ENCODE measurements at places on chromosomes 11 and 22.

DNA sequence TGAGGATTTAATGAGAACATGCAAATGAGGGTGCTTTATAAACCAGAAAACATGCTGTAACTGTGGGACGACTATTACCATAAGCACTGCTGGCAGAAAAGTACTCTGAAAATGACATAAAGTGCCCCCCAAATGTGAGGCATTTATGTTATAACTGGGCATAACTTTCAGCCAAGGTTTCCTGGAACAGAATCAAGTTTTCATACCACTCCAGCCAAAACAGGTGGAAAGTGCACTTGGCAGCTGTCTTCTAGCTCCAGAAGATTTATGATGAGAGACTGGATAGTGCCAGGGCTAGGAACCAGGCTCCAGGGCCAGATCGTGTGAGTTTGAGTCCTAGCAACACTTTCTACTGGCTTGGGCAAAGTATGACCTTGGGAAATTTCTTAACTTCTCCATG, 339.2 kb downstream of the TENM4 start:
- DNase-seq, result no peak

GRCh38 chr22:36606114-36606513, 77.1 kb upstream of the EIF3D start:
- no peak for DNase-seq

DNA sequence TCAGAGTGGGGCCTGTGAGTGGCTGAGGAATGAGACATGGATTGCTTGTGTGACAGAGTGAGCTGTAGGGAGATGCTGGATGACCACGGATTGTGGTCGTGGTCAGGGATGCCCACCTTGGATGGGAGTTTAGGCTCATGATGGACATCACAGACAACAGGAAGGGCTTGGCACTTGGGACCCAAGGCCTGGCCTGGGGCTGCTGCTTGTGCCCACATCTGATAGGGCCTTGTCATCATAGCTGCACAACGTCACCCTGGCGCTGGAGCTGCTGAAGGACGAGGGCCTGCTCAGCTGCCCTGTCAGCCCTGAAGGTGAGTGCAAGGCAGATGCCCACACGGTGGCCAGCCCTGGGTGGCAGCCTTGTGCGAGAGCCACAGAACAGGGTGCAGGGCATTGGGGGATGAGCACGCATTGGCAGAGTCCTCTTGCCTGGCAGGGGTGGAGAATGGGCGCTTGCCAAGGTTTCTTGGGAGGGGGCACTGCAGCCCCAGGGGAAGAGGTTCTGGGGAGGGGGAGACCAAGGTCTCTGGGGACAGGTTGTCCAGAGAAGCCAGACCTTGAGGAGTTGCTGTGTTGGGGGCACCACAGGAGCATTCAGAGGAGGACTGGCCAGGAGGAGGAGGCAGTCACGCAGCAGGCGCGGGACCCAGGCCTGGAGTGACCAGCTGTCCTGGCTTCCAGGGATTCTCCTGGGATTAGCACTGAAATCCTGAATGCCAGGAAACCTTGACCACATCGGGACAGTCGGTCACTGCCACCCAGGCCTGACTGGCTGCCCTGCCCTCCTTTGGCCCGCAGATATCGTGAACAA, 25.0 kb downstream of the PARVG start:
- no peak for DNase-seq

- no peak for DNase-seq
Measured at GRCh38 chr11:69058511-69059270, 10.0 kb downstream of the TPCN2 start.

GRCh38 chr22:30996462-30996861, 27.4 kb downstream of the TUG1 start:
- no peak for DNase-seq

DNA sequence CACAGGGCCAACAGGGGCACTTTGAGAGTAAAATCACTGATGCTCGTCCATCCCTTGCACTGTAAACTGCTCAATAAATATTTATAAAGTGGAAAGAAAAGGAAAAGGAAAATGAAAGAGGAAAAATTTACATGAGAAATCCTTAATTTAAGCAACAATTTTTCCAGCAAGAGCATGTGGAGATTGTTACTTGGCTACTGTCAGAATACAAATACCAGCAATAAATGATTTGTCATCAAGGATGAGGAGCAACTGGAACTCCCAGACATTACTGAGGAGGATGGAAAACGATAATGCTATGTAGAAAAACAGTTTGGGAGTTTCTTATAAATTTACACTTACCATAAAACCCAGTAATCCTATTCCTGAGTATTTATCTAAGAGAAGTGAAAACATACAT, 123.0 kb downstream of the SGSM3 start:
- DNase-seq, result no peak

DNA sequence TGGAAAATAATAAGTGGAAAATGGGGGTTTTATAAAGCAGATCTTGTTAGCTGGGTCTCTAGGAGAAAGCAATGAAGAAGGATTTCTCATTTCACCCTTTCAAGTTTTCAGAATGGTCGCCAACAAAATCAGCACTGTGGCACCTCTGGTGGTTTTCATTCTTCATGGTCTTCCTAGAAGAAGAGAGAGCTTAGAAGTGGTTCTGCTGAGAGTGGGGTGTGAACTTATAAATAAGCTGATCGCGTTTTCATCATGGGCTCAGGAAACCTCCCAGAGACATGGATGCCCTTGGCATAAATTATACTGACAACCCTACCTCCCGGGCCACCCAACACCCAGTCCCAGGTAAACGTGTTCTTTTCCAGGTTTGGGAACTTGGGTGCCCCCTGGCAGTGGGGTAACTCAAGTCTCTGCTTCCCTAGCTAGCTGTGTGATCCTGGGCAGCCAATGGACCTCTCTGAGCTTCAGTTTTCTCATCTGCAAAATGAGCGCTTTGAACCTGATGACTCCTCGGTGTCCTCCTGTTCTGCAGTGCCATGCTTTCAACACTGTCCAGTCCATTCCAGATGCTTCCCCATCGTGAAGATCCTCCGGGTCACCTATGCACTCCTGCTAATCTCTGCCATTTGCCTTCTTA, 72.6 kb upstream of the GRAMD1B start:
- no peak for DNase-seq

DNA sequence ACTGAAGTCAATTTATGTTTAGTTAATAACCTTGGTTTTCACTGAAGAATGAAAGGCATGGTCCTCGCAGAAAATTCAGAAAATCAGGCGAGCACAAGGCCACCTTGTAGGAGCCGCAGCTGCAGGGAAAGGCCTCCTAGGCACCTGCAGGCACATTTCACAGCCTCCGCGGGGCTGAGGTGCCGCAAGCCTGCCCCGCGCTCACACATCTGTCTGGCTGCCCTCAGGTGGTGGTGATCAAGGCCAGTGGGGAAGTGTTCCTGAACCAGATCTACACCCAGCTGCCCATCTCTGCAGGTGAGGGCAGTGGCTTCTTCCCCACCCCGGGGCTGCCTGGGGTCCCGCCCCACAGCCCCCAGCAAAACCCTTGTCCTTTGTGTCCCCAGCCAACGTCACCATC, 10.5 kb downstream of the MUC5AC start:
- DNase-seq, result no peak

DNA sequence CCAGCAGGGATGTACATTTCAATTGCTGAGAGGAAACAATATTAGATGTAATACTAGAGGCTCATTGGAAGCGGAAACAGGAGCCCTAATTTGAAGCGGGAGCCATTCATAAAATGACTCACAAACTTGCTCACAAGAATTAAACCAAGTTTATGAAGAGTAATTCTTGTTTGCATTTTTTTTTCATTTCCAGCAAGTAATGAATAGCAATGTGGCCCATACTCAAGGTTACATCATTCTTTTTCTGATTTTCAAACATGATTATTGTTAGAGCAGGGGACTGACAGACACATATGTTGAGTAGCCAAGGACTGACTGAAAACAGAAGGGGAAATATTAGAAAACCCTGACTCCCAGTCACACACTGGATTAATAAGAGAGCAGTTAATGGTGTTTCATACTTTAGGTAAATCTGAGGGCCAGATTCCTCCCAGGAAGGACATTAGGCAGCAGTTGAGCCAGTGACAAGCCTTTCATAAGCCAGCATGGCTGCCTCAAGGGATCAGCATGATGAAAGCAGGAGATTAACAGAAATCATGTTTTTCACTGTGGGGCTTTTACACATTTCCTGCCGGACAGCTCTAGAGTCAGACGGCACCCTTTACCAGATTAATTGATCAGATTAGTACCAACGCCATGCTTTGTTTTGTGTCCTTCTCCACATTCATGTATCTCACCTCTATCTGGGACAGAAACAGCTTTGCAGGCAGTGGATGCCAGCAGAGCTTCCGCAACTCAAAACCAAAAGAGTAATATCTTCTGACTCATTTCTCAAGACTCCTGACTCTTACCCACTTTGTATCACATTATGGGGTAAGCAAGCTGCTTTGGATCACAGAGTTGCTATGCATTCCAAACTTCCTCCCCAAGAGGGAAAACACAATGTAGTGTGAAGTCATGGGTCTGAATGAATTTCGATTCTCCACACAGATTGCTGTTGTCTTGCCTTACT, 831.6 kb downstream of the KCNA4 start:
- peak; percentile 89 for DNase-seq

- no peak for DNase-seq
Measured at GRCh38 chr11:810040-810567, 337 bp downstream of the RPLP2 start.

GRCh38 chr11:9017773-9018172, 14.0 kb upstream of the NRIP3 start:
- DNase-seq, result no peak

GRCh38 chr11:18394275-18394927, at the start of gene LDHA:
Gene LDHA (plus strand): TSS chr11:18394563. CDS start chr11:18396843, 2,280 bp downstream.
- peak; percentile 83 for DNase-seq

GRCh38 chr11:108239076-108239475, 16.2 kb downstream of the ATM start:
- no peak for DNase-seq
